ENCODE measurements at places on chromosomes 1 and 21.

DNA sequence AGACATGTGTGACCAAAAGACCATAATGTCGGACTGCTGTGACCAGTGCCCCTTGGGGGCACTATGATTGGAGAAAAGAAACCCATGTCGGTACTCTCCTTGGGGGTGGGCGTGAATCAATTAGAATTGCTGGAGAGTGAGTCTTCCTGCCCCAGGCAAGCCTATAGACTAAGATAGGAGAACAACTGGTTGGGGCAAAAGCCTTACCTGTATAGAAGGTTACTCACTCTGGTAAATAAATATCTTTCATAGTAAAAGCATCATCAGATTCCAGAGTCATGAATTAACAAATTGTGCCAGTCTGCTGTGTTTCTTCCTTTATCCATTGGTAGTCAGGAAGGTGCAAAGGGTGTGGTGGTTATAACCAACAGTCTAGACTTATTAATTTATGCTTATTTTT lies 2.9 kb upstream of the PTGFRN start:
- no peak for DNase-seq

DNA sequence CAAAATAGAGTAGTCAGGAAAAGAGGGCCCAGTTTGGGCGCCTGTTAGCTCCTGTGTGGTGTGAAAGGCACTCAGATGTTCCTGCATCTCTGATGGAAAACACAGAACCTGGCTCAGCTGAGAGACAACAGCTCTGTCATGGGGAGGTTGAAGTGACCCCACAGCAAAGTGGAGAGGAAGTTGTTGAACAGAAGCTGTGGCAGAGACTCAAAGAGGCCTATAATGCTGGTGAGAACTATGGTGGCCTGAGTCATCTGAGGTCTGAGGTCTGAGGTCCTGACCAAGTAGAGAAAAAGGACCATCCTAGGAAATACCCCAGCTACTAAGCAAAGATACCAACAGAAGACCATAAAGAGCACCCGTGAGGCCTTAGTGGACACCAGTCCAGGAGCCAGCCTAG lies 45.6 kb upstream of the JAK1 start:
- no peak for DNase-seq

DNA sequence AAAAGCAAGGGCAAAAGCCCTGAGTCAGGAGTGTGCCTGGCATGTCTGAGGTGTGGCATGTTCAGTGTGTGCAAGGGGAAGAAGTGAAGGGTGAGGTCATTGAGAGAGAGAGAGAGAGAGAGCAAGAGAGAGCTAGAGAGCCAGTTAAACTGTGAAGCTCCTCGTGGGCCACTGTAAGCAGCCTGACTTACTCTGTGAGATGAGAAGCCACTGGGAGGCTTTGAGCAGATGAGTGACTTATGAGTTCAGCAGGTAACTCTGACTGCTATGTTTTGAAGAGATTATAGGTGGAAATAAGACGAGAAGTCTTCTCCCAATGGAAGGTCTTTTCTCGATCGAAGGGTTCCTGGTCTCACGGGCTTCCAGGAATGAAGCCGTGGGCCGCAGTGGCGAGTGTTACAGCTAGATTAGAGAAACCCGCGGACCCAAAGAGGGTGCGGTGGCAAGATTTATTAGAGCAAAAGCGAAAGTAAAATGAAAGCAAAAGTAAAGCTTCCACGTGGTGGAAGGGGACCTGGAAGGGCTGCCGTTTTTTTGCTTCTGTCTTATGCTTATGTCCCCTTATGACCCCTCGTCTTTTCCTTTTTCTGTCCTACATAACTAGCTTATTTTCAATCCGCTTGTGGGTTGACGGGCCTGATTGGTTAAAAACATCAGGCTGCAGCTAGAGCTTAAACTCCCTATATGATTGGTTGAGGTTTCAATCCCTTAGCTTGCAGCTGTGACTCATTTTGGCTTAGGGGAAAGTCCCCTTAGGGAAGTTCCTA lies 323.1 kb upstream of the FAM78B start:
- peak; percentile 38 for DNase-seq

- peak; percentile 43 for DNase-seq
Observed at GRCh38 chr1:21651214-21652042, 17.7 kb downstream of the RAP1GAP start.

- no peak for DNase-seq
Observed at GRCh38 chr1:30754684-30755171, 2.8 kb downstream of the LAPTM5 start.

DNA sequence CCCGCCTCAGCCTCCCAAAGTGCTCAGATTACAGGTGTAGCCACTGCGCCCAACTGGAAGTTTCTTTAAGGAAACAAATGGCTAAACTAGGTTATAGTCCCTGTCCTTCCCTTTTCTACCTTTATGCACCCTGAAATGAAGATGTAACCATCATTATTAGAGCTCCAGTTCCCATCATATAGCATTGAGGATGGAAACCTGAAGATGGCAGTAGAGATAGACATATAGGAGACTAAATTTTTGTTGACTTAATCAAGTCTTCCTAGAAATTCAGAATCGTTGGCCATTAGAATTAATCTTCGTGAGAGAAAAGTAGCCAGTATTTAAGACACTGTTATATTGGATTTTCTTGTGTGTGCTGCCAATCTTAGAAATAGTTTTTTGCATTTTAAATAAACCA lies 1016.3 kb upstream of the NCAM2 start:
- no peak for DNase-seq

- peak; percentile 7 for DNase-seq
Observed at GRCh38 chr1:174682419-174683008, 234.8 kb downstream of the GPR52 start.

GRCh38 chr1:31413405-31414001 lies 490 bp downstream of the SERINC2 start:
- peak; percentile 66 for DNase-seq
